ENCODE measurements at places on chromosomes 12 and 14. TPM values are rescaled to one million over a fixed set of nuclear protein-coding genes. Genes with fewer than 3 reads are reported as not detected.

DNA sequence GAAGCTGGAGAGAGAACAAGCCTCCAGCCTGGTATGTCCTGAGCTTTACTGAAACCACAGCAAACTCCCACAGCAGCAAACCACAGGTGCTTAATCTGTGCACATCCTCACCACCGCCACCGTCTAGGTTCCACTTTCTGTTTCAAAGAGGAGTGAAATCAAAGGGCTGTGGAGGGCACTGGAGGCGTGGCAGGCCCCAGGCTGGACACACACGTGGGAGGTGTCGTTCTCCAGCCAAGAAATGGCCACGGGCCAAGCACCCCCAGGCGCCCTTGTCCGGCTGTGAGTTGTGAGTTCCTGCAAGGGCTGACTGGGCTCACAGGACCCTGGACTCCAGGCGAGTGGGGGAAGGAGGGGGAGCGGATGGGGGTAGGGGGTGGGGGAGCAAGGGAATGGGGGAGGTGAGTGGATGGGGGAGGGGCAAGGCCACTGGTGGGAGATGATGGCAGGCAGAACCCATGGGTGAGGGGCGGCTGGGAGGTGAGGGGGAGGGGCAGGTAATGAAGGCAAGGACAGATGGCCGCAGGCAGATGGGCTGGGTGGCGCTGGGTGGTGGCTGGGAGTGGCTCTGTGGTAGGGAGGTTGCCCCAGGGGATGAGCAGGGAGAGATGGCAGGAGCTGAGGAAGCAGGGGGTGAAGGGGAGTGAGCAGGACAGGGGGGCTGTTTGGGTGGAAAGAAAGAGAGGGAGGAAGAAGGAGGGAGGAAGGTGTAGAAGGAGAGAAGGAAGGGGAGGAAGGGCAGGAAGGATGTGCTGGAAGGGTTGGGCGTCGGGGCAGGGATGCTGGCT is 86.7 kb downstream of the NCOR2 start:
- peaks cover 7% of the 10 kb centered on the region for H3K4me1 ChIP-seq
- H3K36me3 ChIP-seq, result no peaks in the 10 kb centered on the region
- no peak for DNase-seq

DNA sequence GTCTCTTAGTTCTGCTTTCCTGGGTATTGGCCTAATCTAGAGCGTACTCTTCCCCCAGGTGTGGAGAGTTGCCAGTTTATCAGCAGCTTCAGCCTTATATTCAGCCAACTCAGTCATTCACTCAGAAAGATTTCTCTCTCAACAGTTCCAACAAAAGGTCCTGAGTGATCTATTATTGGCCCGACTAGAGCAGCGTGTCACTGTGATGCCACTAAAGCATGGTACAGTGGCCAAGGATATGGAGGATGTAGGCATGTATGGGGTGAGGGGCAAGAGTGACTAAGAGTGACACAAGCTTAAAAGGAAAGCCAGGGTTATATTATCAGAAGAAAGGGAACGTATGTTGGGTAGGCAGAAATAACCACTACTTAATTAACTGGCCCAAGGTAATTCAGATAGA is 4.8 kb downstream of the NOPCHAP1 start:
- no peaks in the 10 kb centered on the region for H3K27me3 ChIP-seq
- peaks cover 12% of the 10 kb centered on the region for H3K4me1 ChIP-seq
- no peak overlapping the region for H3K27ac ChIP-seq
- DNase-seq, result no peak

DNA sequence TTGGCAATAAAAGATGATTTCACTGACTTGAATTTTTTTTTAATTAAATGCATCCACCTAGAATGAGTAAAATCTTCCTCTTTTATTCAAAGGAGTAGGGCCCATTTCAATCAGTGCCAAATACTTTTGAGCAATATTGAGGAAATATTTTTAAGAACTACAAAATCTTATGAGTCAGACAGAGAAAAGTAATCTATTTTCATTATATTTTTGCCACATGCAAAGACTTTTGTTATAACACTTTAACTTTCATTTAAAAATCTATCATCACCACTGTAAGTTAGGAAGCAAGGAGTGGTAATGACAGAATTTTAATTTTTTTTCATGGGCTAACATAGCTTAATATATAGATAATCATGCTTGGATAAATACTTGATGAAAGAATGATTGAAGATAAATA is 345.2 kb upstream of the KITLG start:
- no peaks in the 10 kb centered on the region for H3K36me3 ChIP-seq
- H3K4me3 ChIP-seq, result no peak overlapping the region
- H3K27me3 ChIP-seq, result no peaks in the 10 kb centered on the region
- no peak overlapping the region for H3K27ac ChIP-seq

GRCh38 chr12:4589941-4590340 is 27.9 kb downstream of the DYRK4 start:
- no peaks in the 10 kb centered on the region for H3K27me3 ChIP-seq
- no peaks in the 10 kb centered on the region for H3K4me1 ChIP-seq
- no peaks in the 10 kb centered on the region for H3K36me3 ChIP-seq
- DNase-seq, result no peak
- no peak overlapping the region for H3K4me3 ChIP-seq
- no peak overlapping the region for H3K27ac ChIP-seq

Gene DTX1
- 2.0 TPM for total RNA-seq

Gene KRT77
- total RNA-seq, result not detected

Gene PITPNM2
- 6.1 TPM for total RNA-seq

Measured in CD8-positive, alpha-beta memory T cell (primary cell).